ENCODE measurements at places on chromosomes 5 and 9.

DNA sequence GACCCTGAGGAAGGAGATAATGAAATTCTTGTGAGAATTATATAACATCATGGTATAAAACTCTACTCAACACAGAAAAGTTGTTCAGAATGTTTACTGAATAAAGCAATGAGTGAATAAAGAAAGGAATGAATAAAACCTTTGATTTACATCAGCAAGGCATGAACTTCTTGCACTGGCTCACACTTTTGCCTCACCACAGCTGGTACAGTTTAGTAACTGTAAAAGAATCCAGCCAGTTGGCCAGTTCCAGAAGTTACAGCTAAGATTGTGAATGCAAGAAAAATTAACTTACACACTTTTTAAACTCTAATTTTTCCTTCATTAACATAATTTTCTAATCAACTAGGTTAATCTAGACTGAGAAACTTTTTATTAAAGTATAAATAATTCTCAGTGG lies 490.9 kb downstream of the NFIB start:
- DNase-seq: no peak

GRCh38 chr5:172904643-172905345 lies 54.4 kb upstream of the RPL26L1 start:
- no peak for DNase-seq

DNA sequence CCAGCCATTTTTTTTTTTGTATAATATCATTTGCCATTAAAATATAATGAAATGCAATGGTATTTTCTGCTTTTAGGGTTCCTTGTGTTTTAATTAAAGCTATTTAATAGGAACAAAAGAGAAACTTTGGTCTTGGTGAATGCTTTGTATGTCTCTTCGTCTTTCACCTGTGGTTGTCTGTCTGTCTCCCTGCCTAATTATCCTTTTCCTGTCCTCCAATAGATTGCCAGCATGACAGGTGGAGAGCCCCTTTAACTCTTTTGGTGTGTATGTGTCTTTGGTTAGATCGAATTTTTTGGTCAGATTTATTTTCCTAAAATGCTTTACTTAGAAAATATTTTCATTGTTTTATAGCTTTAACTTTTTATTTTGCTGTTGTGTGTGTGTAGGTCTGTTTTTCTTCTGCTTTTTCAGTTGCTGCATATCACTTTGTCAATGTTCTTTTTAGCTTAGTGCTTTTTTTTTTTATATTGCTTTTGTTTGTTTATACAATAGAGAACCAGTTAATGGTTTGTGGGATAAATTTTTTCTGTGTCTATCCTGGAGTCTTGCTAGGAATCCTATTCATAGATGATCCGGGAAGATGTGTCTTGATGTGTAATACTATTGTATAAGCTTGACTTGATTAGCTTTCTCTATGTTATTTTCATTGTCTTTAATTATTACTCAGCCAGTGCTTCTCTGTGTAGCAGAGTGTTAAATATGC lies 8.6 kb downstream of the CHMP5 start:
- no peak for DNase-seq

- DNase-seq: no peak
Observed at GRCh38 chr9:132639322-132639721, 30.5 kb downstream of the DDX31 start.

- no peak for DNase-seq
Observed at GRCh38 chr9:14180093-14180959, 133.6 kb downstream of the NFIB start.

DNA sequence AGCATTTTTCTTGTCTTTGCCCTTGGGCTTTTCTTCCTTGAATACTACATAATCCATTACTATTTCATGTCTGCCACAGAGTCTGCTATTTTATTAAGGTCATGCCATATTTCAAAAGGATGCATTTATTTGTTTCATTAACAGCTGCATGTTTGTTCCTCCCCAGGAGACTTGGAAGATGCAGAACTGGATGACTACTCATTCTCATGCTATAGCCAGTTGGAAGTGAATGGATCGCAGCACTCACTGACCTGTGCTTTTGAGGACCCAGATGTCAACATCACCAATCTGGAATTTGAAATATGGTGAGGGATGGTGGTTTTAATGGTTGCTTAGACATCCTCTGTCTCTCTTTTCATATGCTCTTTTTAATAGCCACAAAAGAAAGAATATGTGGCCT lies 4.0 kb downstream of the IL7R start:
- DNase-seq: no peak

DNA sequence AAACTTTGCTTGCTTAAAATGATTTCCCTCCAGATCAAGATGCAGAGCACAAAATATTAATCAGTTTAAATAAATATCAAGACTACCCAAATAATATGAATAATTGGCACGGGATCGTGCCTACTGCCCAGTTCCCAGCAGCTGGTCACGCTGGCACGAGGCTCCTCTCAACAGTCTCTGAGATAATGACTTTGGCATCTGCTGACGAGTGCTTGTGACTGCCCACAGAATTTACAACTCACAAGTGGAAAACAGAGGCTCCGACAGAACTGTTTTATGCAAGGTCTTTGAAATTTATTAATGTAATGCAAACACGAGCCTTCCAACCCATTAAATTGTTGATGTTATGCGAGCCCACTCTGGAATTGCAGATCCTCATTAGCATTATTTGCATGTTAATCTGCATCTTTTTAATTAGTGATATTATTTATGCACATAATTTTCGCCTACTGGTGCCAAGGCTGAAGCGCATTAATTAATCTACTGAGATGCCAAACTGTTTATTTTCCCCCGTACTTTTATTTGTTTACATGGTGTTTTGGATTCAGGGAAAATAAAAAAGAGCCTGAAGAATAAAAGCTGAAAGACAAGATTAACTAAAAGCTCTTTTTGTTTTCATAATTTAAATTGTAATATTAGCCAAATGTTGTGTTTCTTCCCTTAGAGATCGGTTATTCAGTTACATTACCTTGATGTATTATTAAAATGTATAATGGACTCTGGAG lies 369.3 kb upstream of the IRX1 start:
- DNase-seq: no peak

- DNase-seq: no peak
Observed at GRCh38 chr5:112491257-112491656, 72.2 kb upstream of the EPB41L4A start.

GRCh38 chr9:133347985-133348717 lies at the start of the genes MED22 and RPL7A:
TSS of gene MED22 (minus strand) at chr9:133348131. CDS start at chr9:133346662, 1,469 bp downstream.
TSS of gene RPL7A (plus strand) at chr9:133348218. CDS start at chr9:133348244, 26 bp downstream.
- DNase-seq: peak; percentile 94

- no peak for DNase-seq
Observed at GRCh38 chr9:105883847-105884246, 189.5 kb downstream of the TMEM38B start.

DNA sequence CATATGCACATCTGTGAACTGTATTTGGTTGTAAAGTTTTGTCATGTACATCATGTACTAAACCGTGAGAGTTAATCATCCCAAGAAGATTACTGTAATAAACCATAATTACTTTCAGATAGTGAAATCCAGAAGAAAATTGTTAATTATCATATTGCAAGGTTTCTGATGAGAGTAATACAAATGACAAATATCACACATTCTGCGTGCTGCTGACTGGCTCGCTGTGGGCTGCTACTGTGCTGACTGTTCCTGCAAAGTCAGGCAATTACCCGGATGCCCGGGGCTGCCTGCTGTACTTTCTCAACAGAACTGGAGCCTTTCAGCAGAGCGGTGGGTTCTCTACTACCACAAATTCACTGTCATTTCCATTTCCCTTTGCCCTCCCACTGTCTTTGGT lies 68.3 kb downstream of the SMARCA2 start:
- no peak for DNase-seq

- no peak for DNase-seq
Observed at GRCh38 chr9:34522091-34522887, 501 bp downstream of the ENHO start.

GRCh38 chr9:131422241-131422792 lies 28.4 kb downstream of the PRRC2B start:
- DNase-seq: no peak

DNA sequence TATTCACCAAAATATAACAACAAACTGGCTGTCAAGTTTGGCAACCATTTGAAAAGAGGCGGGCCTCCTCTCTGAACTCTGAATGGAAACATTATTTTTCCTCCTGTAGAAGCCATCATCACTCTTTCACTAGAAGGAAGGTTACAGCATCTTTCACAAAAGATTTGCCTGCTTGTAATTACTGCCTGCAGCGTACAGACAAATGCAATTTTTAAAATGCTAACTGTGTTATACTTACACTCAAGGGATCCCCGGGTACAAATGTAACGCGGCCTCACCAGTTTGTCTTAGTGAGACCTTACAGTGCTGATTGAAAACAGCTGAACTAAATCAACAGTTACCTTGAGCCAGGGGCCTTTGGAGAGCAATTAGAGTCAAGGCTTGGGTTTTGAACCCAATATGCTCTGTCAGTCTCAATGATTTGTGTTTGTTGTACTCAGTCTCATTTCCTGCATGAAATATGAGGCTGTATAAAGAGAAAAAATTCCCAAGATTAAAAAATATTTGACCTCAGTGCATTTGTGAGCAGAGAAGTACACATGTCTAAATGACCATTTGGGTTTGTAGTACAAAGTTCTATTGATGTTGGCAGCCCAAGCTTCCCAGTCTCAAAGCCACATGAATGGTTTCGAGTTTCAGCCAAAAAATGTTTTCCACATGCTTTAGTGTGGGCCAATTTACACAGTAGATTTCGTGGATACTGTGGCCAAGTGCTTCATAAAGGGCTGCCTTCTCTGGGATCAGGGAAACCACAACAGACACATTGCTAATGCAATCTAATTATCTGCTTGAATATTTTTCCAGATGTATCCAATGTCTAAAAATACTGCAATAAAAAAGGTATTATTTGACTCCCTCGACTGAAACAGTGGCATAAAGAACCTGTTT lies 500.0 kb downstream of the SPATA31D1 start:
- DNase-seq: peak; percentile 71

DNA sequence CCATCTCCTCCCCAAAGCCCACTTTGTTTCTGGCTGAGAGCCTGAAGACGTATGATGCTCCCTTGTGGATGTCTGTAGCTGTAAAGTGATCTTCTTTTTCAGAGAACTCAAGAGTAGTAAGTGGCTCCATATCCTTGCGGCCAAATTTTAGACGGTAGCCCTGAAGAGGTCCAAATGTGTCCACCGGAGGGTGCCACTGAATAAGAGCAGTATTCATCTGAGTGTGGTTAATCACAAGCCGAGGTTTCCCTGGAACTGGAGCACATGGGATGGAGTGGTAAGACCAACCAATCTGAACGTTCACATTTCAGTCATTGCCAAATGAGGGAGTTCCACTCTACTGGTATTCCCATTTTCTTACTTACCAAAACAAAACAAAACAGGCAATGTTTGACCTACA lies 686.5 kb upstream of the DMAC1 start:
- DNase-seq: no peak

DNA sequence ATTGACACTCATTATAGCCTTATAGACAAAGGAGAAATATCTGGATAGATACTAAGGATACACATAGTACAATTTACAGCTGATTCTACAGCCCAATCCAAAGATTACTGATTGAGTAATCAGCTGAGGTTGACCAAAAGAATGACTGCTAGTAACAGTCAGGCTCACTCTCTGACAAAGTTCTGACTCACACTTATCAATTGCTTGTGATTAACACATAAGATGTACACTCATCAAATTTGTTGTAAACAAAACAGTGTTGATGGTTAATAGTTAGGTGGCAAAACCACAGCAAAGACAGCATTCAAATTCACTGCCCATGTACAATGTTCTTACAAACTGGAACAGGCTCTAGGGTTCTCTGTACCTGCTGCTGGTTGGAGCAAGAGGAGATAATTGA lies 422.7 kb downstream of the TLE1 start:
- no peak for DNase-seq

GRCh38 chr9:89781838-89782540 lies 177.2 kb downstream of the GADD45G start:
- DNase-seq: no peak

DNA sequence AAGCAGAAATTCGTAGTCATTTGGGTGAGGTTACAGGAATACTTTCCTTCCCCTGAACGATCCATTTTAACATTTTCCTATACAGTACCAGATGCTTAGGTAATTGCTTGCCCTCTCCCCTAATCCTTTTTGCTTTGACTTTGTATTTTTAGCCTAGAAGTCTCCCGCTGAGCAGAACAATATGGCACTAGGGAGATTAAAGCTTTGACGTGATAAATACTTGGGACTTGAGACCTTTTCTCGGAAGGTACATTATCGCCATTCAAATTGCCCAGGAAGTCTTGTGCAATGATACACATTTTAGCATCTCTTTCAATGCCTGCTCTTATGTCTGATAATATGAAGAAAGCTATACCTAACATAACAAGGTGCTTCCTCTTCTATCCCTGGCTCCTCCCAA lies 22.9 kb upstream of the SPATA31C2 start:
- no peak for DNase-seq

- no peak for DNase-seq
Observed at GRCh38 chr5:82886911-82887310, 190.3 kb downstream of the TMEM167A start.

DNA sequence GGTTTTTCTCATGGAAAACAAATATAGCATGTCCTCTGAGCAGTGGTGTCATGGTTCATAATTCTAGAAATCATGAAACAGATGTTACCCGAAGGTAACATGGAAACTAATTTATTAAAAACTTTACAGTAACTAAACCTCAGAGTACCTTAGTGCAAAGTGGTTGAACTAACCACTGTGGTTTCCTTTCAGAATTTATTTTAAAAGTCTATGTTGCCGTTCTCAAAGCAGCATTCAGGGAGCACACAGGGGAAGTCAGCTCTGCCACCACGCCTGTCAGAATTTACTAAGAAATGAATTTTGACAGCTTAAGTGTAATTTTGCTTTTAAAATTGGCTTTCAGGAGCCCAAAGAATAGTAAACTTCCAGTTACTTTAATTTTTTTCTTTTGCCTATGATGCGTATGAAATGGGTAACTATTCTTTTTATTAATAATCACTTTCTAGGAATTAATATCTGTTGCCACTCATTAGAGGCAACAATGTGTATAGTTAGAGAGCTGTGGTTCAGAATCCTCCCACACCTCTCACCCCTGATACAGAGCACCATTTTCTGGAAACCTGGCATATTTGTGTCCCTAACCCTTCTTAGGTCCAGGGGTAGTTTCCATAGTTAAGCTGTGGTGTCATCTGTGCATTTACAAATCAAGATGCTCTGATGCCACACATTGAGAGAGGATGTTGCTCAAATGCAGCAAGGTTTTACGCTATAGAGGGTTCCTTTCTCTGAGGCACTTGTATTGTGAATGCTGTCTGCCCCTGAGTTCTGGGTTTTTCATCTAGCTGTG lies 202.6 kb downstream of the ZSWIM6 start:
- no peak for DNase-seq

DNA sequence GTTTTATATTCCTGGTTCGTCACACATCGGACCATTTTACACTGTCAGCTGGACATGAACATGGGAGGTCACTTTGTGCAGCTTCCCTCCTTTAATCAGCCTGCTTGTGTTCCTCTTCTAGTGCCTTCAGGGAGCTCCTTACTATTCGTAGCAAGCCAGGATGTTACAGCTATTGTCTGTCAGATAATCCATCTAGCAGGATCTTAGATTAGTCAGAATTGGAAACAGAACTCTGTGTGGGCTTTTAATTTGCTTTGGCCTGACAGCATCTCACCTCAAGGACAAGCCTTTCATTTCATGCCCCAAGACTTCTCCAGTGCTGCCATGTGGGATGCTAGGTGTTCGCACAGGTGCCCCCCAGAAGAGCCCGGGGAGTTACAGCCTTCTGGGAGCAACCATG lies 30.2 kb upstream of the EPB41L4B start:
- no peak for DNase-seq

- no peak for DNase-seq
Observed at GRCh38 chr5:140299056-140299455, 3.8 kb downstream of the PFDN1 start.

GRCh38 chr5:124865603-124866354 lies 119.3 kb upstream of the ZNF608 start:
- DNase-seq: no peak

All from right renal cortex interstitium (tissue), 3 donors.